ENCODE measurements at places on chromosomes 11 and 22.

GRCh38 chr11:69295079-69295994, 1.4 kb downstream of the MYEOV start:
- no peak for DNase-seq

DNA sequence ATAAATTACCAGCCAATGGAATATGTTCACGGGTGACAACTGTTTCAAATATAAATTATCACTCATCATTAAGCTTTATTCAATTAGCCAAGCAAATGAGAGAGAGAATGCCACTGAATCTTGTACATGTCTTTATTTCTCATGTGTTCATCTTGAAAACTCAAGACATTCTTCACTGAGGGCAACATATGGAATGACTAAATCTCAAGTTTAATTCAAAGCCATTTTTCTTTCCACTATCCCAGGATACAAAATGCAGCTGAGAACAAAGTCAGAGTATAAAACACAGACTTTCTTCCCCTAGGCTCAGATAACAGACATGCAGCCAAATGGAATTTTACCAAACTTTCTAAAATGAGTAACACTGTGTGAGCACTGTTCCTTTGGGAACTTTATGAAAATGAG, 12.1 kb upstream of the BBOX1 start:
- DNase-seq: no peak

GRCh38 chr11:36251823-36252222, 37.4 kb downstream of the COMMD9 start:
- DNase-seq: no peak

- no peak for DNase-seq
Observed at GRCh38 chr11:24661331-24661730, 164.5 kb downstream of the LUZP2 start.

DNA sequence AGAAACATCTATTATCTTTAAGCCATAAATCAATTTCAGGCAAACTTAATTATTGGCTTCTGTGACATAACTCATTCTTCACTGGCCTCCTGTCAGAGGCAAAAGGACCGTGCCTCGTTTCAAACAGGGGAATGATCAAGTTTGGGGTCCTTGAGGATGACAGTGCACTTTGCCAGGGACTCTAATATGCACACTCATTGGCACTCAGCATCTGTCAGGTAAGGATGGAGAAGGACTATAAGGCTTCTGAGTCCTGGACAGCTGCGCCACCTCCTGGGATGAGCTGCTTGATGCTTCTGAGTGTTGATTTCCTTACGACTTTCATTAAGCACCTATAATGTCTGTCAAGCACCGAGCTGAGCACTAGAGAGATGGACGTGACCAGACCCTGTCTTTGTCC, 20.2 kb downstream of the BPIFC start:
- no peak for DNase-seq

DNA sequence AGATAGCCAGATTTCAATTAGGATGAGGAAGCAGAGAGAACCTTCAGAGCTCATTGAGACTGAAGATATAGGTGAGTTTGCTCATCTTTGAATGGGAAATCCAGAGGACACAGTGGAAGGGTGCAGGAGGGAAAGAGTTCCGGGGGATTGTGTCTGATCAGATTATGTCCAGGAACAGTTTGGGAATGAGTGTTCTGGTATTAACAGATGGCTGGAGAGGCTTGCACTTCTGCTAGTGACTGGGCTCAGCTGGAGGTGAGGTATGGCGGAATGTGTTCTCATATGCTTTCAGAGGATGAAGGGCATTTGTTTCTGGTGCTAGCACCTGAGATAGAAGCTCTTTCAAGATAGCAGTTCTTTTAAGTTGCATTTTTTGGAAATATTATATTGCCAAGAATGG, 27.6 kb downstream of the ALKBH3 start:
- no peak for DNase-seq

DNA sequence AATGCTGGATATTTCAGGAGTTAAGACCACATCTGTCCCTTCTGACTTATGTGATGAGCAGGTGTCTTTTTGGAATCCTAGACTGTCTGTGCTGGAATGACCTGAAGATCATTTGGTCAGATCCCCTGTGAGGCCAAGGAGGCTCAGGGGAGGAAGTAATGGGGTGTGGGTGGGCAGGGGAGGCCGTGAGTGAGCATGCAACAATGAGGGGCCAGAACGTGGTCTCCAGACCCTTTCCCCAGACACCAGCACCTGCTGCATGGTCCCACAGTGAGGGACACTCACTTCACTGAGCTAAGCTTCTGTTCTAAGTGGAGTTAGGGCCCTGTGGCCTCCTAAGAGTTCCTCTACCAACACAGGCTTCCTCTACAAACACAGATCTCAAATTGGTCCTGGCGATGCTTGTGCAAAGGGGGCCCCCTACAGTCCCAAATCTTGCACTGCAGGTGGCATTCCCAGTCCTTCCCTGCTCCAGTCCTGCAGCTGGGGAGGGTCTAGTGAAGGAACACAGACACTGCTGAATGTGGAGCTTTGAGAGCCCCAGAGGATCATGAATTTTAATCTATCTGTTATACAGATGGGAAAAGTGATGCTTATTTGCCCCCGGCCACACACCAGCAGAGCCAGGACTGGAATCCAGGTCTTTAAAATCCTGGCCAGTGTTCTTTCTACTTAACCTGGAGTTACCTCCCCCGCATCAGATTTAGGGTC, 7.4 kb downstream of the USP2 start:
- DNase-seq: peak; percentile 59
